ENCODE measurements at places on chromosomes 2 and 18. TPM values are rescaled to one million over a fixed set of nuclear protein-coding genes. Genes with fewer than 3 reads are reported as not detected.

MOGAT1 gene
- not detected for total RNA-seq

- no peak for DNase-seq
- no peaks in the 10 kb centered on the region for H3K27me3 ChIP-seq
- H3K36me3 ChIP-seq: peaks cover 2% of the 10 kb centered on the region
- peak overlapping the region; percentile 2 for H3K27ac ChIP-seq
Measured at GRCh38 chr2:105781274-105781978, 36.7 kb downstream of the NCK2 start.

- no peak overlapping the region for H3K4me3 ChIP-seq
- H3K27me3 ChIP-seq: no peaks in the 10 kb centered on the region
- peaks cover 4% of the 10 kb centered on the region for H3K36me3 ChIP-seq
- H3K4me1 ChIP-seq: peaks cover 65% of the 10 kb centered on the region
- H3K27ac ChIP-seq: no peak overlapping the region
Measured at GRCh38 chr2:207150284-207150683, 15.5 kb downstream of the KLF7 start.

DNA sequence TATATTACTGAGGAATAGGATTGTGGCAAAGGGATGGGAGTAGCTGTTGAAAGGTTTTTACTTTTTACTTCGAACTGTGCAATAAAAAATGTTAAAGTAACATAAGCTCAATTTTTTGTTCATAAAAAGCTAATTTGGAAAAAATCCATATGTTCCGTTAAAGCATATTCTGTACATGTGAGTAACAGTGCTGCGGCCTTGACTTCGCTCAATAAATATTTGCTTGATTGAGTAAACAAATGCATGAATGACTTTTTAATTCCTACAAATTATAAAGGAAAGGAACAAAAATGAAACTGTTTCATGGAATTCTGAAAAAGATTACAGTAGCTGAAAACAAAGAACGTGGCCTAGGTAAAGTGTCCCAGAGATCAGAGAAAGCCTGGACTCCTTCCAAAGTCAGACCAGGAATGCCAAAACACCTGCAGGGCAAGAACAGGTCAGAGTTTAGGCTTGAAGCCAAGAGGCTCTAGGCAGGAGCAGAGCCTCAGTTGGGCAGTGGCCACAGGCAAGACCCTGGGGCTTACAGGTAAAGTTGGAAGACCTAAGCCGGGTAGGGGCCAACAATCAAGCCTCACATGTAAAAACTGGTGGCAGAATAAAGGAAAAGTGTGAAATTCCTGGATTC, 44.3 kb upstream of the FIGN start:
- no peaks in the 10 kb centered on the region for H3K27me3 ChIP-seq
- H3K27ac ChIP-seq: no peak overlapping the region
- no peak for DNase-seq
- no peak overlapping the region for H3K4me3 ChIP-seq
- no peaks in the 10 kb centered on the region for H3K36me3 ChIP-seq
- no peaks in the 10 kb centered on the region for H3K4me1 ChIP-seq

DNA sequence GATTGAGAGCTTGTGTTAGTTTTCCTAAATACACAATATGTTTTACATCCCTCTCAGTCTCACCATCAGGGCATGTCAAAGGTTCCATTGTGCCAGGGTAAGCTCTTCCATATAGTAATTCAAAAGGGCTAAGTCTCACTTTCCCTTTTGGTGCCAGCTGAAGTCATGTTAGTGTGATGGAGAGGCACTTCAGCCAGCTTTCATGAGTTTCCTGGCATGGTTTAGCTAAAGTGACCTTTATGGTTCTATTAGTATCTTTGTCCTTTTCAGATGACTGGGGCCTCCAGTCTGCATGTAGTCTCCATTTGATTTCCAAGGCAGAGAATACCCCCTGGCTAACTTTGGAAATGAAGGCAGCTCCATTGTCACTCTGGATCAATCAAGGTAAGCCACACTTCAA, 27.2 kb downstream of the NAT8 start:
- peaks cover 5% of the 10 kb centered on the region for H3K36me3 ChIP-seq
- no peak overlapping the region for H3K4me3 ChIP-seq
- DNase-seq: no peak
- H3K27ac ChIP-seq: no peak overlapping the region
- no peaks in the 10 kb centered on the region for H3K27me3 ChIP-seq

ANKRD62 gene
- total RNA-seq: not detected

CPLX4 gene
- total RNA-seq: not detected

DNA sequence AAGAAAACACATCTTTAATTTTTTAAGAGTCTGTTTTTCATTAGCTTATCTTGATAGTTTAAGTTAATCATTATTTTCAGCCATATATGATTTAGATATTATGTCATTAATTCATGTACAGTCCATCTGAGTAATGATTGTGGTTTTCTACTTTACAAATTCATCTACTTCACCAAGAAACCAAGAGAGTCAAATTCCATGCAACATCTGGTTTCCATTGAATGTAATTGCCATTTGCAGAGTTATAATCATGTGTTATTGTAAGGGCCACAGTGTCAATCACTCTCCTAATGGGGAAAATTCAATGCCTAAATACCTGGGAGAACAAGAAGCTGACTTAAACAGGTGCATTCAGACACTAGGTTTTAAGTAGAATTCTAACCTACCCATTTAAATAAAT, 217.2 kb upstream of the OSR1 start:
- DNase-seq: no peak
- no peaks in the 10 kb centered on the region for H3K4me1 ChIP-seq
- no peak overlapping the region for H3K4me3 ChIP-seq

GRCh38 chr2:26438526-26438925, 36.8 kb downstream of the DRC1 start:
- H3K27ac ChIP-seq: no peak overlapping the region
- no peaks in the 10 kb centered on the region for H3K27me3 ChIP-seq
- H3K4me3 ChIP-seq: no peak overlapping the region
- no peak for DNase-seq
- H3K4me1 ChIP-seq: peaks cover 4% of the 10 kb centered on the region

EFHD1 gene
- total RNA-seq: 4.1 TPM

SLC23A3 gene
- total RNA-seq: 1.5 TPM

GRCh38 chr18:34458410-34458977, 233.8 kb upstream of the NOL4 start:
- DNase-seq: no peak
- H3K4me3 ChIP-seq: no peak overlapping the region
- H3K27me3 ChIP-seq: no peaks in the 10 kb centered on the region
- no peaks in the 10 kb centered on the region for H3K36me3 ChIP-seq
- no peak overlapping the region for H3K27ac ChIP-seq

SERPINE2 gene
- total RNA-seq: 34.0 TPM

DNA sequence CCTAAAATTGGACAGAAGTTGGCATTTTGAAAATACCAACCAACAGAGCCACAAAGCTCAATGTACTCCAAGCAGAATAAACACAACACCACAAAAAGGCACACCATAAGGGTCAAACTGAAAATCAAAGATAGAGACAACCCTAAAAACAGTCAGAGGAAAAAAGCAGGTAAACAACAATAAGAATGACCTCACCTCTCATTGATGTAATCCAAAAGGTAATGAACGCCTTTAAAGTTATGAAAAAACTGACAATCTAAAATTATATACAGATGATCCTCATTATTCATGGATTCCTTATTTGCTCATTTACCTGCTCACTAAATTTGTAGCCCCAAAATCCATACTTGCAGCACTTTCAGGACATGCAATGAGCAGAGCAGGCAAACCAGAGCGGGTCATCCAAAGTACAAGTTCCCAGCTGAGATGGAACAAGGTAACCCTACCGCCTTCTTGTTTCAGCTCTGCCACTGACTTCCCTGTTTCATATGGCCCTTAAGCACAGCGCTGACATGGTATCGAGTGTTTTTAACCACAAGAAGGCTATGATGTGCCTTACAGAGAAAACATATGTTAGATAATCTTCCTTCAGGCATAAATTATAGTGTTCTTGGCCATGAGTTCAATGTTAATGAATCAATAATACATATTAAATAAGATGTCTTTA, 17.0 kb downstream of the RTN4 start:
- no peaks in the 10 kb centered on the region for H3K27me3 ChIP-seq
- no peak overlapping the region for H3K4me3 ChIP-seq
- H3K4me1 ChIP-seq: peaks cover 26% of the 10 kb centered on the region
- DNase-seq: no peak
- peaks cover 23% of the 10 kb centered on the region for H3K36me3 ChIP-seq

- H3K4me1 ChIP-seq: no peaks in the 10 kb centered on the region
- no peak overlapping the region for H3K4me3 ChIP-seq
- no peak overlapping the region for H3K27ac ChIP-seq
- DNase-seq: no peak
- H3K36me3 ChIP-seq: no peaks in the 10 kb centered on the region
- H3K27me3 ChIP-seq: no peaks in the 10 kb centered on the region
Measured at GRCh38 chr2:56244911-56245530, 61.2 kb downstream of the CCDC85A start.

DNA sequence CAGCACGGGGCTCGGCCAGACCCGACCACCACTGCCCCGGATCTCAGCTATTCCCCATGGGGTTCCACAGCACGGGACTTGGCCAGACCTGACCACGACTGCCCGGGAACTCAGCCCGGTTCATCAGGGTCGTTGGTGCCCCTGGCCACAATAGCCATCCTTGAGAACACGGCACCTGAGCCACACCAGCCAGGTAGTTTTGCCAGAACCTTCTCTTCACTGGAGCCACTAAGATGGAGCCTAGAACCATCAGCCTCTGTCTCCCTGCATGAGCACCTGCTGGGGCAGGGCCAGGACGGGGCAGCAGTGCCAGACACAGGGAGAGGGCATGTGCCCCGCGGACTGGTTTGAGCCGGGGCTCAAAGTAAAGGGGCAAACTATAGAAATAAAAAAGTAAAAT, 11.4 kb upstream of the KCNG2 start:
- no peaks in the 10 kb centered on the region for H3K36me3 ChIP-seq
- peaks cover 70% of the 10 kb centered on the region for H3K27me3 ChIP-seq
- no peak overlapping the region for H3K4me3 ChIP-seq
- no peaks in the 10 kb centered on the region for H3K4me1 ChIP-seq
- no peak overlapping the region for H3K27ac ChIP-seq

PRKAG3 gene
- not detected for total RNA-seq

DNA sequence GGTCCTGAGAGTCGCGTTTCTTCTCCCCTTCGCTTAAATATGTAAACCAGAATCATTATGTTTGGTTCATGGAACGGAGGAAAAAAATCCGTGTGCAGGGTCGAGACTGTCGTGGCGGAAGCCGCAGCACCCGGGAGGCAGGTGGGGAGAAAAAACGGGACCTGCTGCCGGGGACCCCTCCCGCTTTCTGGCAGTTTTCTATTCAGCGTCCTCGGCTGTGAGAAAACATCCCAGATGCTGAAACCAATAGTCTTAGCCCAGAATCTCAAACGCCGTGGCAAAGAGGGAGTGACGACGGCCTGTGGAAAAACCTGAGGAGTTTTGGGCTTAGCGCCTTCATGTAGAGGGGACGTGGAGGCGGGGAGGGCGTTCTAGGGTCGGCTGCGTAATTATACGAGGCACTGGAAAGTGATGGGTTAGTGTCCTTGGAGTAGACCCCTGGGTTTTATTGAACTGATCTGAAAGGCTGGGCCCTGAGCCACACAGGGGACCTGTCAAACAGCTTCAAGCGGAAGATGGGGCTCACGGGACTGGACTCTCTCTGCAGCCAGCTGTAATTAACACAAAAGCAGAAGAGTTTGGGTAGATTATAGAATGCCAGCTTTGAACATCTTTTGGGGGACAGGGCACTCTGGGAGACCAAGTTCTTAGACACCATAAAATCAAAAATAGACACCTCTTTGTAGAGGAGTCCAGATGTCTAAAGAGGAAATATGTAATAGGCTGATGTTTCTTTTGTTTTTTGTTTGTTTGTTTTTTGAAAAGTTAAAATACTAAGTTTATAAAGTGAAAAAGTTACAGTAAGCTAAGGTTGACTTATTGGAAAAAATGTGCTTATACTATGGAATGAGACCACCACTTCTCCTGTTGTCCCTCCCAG, 834 bp upstream of the BUB1 start:
- H3K4me1 ChIP-seq: peaks cover 47% of the 10 kb centered on the region
- peaks cover 2% of the 10 kb centered on the region for H3K36me3 ChIP-seq
- peak overlapping the region; percentile 98 for H3K4me3 ChIP-seq

KIAA2012 gene
- 0.07 TPM for total RNA-seq

DNA sequence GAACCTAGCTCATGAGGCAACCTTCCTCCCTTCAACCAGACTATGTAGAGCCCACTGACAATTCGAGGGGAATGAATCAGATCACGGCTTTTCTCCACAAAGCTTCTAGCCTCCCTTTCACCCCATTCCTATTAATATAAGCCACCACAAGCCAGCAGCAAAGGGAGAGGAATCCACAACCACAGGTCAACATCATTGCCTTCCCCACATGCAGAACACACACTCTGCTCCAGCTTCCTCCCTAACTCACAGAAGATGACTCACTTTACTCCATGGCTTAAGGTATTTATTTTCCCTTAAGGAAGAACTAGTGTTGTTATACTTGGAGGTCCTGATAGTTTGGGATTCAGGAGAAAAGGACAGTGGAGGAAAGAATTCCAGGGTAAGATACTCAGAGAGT, 272.2 kb downstream of the C1D start:
- no peak for DNase-seq
- H3K27ac ChIP-seq: no peak overlapping the region
- H3K36me3 ChIP-seq: no peaks in the 10 kb centered on the region
- no peaks in the 10 kb centered on the region for H3K4me1 ChIP-seq

DNA sequence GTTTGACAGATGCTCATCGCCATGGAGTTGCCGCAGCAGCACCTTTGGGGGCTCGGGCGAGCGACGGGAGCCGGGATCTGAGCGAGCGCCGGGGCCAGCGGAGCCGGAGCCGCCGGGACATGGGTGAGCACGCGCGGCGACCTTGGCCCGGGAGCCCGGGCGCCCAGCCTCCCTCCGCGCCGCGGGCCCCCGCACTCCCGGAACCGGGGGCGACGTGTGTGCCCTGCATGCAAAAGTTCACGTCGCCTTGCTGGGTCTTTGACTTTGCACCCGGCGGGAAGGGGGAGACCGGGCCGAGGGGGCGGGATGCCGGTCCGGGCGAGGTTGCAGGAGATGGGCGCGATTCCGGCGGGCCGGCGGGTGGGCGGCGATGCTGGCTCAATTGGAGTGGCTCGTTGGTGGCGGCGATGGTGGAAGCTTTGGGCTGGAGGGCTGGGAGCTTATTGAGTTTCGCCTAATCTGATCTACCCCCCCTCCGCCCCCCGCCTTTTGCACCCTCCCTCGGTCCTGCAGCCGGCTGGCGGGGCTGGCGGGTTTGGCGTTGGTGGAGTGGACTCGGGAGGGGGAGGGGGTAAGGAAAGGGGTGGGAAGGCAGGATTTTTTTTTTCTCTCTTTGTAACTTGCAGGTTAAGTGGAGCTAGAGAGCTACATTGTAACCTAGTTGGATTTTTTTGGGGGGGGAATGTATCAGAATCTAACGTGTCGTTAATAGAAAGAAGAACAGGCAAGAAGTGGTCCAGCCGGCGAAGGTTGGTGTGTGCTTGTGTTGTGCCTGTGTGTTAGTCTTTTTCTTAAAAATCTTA, at the start of gene SETBP1:
TSS of gene SETBP1 (plus strand) at position 616 of the 803 bp plus-strand sequence. CDS start 20,459 bp downstream, outside the sequence.
- peaks cover 6% of the 10 kb centered on the region for H3K27me3 ChIP-seq
- H3K27ac ChIP-seq: peak within 1 kb of the TSS; percentile 93
- peaks cover 14% of the 10 kb centered on the region for H3K4me1 ChIP-seq
- H3K4me3 ChIP-seq: no peak within 1 kb of the TSS

DNA sequence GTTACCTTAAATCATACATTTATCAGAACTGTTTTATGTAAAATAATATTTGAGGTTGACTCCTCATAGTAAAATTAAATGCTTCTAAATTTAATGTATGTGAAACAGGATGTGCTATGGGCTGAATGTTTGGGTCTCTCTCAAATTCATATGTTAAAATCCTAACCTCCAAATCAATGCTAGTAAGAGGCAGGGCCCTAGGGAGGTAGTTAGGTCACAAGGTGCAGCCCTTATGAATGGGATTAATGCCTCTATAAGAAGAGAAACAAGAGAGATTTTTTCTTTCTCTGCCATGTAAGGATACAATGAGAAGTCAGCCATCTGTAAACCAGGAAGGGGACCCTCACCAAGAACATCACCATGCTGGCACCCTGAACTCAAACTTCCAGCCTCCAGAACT, 67.2 kb upstream of the ETAA1 start:
- no peaks in the 10 kb centered on the region for H3K36me3 ChIP-seq
- no peak overlapping the region for H3K4me3 ChIP-seq
- H3K4me1 ChIP-seq: peaks cover 5% of the 10 kb centered on the region
- DNase-seq: no peak

MC4R gene
- total RNA-seq: 0.19 TPM

All from neural crest cell (in vitro differentiated cells).